ENCODE measurements at places on chromosomes 12 and 14.

DNA sequence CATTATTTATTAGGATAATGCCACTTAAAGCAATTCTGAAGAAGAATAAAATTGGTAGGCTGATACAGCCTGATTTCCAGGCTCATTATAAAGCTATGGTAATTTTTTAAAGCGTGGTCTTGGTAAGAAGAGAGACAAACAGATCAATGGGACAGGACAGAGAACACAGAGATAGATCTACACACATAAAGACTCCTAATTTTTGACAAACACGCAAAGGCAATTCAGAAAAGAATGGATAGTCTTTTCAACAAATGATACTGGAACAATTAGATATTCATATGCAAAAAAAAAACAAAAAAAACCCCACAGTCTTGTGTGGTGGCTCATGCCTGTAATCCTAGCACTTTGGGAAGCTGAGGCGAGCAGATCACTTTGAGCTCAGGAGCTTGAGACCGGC lies 25.9 kb upstream of the MEG3 start:
- DNase-seq, result no peak

GRCh38 chr14:60311417-60311816 lies 62.4 kb downstream of the PPM1A start:
- peak; percentile 8 for DNase-seq

DNA sequence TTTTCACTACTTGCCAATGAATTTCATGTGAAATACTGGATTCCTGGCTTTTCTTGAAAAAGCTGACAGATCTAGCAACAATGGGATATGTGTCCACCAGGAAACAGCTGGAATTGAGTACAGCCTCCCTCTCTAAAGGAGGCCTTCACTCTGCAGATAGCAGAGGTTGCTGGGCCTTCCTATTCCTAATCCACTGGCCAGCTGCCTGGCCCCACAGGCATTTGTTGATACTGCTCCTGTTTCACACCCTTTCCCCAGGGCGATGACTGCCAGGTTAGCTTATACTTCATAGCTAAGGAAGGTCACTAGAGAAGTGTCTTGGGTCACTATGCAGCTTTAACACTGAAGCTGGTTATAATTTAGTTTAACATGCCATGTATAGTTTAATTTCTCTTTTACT lies 87.5 kb upstream of the PDZRN4 start:
- no peak for DNase-seq

GRCh38 chr12:91119089-91119488 lies 7.8 kb upstream of the LUM start:
- DNase-seq, result no peak

DNA sequence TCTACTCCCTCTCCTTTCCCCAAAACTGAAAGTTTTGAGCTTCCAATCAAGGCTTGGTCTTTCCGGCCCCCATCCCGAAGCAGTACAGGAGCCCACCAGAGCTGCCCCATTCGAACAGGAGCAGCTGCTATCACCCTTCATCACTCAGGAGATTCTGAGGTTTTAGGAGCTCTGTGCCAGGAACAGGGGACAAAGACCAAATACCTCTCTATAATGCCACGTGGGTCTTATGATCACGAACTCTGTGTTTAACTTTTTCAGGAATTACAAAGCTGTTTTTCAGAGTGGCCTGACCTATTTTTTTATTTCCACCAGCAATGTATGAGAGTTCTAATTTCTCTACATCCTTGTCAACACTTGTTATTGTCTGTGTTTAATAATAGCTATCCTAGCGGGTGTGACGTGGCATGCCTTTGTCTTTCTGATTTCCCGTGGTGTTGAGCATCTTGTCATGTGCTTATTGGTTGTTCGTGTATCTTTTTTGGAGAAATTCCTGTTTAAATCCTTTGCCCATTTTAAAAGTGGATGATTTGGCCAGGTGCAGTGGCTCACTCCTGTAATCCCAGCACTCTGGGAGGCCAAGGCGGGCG lies 21.7 kb downstream of the COA8 start:
- DNase-seq, result no peak

GRCh38 chr14:105864116-105864515 lies 337.7 kb downstream of the TMEM121 start:
- DNase-seq, result no peak

GRCh38 chr12:113019025-113019424 lies 37.5 kb upstream of the DTX1 start:
- DNase-seq, result peak; percentile 4

GRCh38 chr12:7130701-7131501 lies 730 bp downstream of the CLSTN3 start:
- peak; percentile 30 for DNase-seq

GRCh38 chr14:99566009-99566389 lies 38.0 kb downstream of the CCDC85C start:
- DNase-seq, result peak; percentile 44

- DNase-seq, result no peak
These were observed 99.2 kb upstream of the AMN1 start for GRCh38 chr12:31828071-31828470.

- DNase-seq, result peak; percentile 85
These were observed 43.7 kb upstream of the GPHB5 start for GRCh38 chr14:63362389-63362819.
